ENCODE measurements at places on chromosomes 7 and 10.

DNA sequence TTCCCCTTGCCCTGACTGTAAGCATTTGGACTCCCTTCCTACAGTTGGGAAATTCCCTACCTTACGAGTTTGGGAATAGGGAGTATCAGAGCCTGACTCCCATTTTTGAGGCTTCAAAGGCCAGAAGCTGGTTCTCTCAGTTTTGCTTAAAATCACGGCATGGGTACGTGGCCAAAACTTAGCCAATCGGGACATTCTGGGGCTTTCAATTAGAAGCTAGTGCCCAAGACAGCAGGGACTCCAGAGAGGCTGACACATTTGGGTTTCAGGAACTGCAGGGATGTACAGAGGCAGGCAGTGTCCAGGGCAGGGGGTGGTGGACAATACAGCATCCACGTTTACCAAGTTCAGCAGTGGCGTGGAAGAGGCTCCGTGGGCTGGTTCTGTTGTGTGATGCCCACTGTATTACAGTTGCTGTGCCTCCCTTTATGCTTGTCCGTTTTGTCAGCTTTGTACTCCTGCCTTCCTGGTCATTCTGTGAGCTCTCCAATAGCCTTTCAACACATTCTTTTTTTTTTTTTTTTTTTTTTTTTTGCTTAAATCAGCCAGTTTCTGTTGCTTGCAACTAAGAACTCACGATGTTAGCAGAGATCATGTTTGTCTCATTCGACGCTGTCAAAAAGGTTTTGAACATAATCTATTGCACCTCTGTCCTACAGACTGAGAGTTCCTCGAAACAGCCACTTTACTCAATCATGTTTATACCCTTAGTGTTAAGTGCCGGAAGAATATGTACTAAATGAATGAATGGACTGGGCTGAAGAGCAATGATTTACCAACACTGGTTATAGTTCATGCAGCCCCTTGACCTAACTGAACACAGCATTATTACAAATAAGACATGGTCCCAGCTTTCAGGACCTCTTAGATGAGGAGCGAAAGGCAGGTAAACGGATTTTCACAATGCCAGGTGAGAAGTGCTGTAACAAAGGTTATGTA, 1.1 kb downstream of the GGCT start:
- DNase-seq: no peak

- no peak for DNase-seq
Observed at GRCh38 chr10:10044922-10045764, 972.5 kb upstream of the CELF2 start.

GRCh38 chr7:32145911-32146310, 75.7 kb upstream of the PDE1C start:
- no peak for DNase-seq

DNA sequence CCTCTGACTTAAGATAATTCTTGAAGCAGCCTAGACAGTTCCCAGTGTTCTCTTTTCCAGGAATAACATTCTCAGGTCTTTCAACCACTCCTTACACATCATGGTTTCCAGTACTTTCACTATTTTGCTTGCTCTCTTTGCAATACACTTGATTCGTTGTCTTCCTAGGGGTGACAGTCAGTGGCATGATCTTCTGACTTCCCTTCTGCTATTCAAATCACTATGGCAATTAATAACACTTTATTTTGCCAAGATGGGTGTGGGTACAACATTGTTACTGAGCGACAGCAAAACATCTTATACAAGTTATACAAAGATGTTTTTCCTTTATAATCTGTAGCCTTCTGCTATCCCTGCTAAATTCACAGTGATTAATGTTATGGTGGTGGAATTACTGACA, 15.3 kb downstream of the ARL3 start:
- DNase-seq: no peak

DNA sequence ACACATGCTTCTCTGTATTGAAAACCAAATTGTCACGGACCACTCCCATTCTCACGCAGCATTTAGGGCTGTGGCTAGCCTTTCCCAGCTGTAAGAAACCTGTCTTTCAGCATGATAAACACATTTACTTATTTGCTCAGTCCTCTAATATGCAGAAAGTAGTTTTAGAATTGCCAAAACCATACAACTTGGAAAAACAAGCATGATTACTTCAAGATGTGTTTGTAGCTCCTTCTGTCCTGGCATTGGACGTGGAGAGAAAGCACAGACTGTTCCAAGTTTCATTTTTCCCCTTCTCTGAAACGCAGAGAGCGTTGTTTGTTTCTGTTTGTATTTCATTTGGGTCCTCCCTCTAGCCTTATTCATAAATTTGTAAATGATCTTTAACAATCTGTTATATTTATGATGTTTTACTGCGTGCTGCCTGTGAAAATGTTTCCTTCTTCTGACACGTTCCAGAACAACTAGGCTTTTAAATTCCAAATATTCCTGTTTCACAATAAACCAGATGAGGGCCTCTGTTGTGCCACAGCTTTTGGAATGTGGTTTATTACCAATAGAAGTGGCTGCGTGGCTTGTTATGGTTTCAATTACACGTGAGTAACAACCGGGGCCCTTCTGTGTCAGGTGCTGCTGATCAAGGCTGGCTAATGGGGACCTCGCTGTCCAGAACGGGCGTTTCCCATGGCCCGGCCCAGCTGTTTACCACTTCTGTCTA, 26.1 kb downstream of the MNX1 start:
- no peak for DNase-seq

DNA sequence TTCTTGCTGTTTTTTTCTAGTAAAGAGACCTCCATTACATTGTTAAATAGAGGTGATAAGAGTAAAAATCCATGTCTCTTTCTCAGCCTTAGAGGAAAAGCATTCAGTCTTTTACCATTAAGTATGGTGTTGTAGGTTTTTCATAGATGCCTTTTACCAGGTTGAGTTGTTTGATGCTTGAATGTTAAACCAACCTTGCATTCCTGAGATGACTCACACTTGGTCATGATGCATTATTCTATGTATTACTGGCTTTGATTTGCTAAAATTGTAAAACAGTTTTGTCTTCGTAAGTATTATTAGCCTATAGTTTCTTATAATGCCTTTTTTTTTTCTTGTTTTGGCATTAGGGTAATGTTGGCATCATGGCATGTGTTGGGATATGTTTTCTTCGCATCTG, 90.0 kb downstream of the ANKRD61 start:
- DNase-seq: no peak

Data from activated CD8-positive, alpha-beta memory T cell treated with anti-CD3 and anti-CD28 coated beads, Interleukin-2, amount 10 ng/mL, durations not matched to agents 7 days and 5 days (primary cell).